ENCODE measurements at places on chromosomes 5 and 9.

GRCh38 chr5:122718611-122719010 is 56.3 kb upstream of the SNX2 start:
- DNase-seq, result no peak

GRCh38 chr9:130118841-130119518 is 53.2 kb upstream of the NCS1 start:
- DNase-seq, result peak; percentile 55

- DNase-seq, result no peak
Observed at GRCh38 chr5:120512791-120513650, 48.9 kb downstream of the PRR16 start.

- no peak for DNase-seq
Observed at GRCh38 chr5:177066224-177066623, 20.5 kb upstream of the FGFR4 start.

DNA sequence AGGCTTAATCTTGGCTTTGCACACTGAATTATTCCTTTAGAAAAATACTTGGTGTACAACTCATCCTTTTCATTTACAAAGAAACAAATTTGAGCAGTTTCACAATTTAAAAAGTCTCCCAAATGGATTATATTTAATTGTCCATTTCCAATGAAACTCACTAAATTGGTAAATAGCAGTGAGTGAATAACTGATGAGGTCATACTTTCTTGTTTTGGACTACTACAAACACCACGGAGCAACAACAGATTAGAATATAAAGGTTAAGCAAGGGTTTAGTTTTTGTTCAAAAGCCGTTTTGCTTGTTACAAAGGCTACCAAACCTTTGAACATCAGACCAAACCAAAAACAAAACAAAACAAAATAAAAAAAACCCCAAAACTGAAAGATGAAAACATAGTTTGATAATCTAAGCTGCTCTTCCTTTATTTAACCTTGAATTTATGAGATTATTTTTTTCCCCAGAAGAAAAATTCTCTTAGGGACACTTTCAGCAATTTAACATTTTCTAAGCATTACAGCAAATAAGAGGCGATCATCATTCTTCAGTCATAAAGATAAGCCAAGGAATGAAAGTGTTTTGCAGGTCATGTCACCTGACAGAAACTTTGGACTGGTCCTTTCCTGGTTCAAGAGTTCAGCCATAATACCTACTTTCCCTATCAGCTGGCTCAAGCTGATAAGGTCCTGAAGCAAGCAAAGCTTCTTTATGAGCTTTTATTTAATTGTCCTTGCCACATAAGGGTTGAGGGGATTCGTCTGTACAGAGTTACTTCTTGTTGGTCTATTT is 99.7 kb upstream of the CDKN2B start:
- DNase-seq, result no peak

DNA sequence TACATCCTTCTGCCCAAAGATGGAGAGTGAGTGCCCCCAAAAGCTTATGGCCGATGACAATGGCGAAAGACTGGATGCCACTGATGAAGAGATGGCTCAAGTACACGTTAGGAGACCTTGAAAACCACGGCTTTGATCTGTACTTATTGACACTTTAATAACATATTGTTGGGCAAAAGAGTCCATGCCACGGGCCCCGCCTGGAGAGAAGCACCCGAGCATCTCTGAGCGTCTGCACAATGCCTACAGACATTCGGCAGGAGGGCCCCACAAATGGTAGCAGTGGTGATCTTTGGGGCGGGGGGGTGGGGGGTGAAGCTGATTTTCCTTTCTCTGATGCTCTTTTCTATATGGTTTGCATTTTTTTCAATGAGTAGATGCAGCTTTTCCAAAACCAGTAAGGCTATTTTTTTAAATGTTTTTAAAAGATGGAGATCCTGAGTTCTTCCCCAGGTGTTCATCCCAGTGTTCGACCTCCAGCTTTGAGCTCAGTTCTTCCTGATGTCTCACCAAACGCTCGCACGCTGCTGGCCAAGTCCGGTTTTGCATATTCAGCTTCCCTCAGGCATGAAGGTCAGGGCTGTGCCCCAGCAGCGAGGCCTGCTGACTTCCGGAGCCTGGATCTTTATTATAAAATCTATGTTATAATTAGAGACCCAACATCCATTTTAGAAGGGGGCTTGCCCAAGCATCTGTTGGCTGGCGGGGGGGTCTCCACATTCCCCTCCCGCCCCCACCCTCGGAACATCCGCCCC is 34.3 kb upstream of the BARHL1 start:
- no peak for DNase-seq

DNA sequence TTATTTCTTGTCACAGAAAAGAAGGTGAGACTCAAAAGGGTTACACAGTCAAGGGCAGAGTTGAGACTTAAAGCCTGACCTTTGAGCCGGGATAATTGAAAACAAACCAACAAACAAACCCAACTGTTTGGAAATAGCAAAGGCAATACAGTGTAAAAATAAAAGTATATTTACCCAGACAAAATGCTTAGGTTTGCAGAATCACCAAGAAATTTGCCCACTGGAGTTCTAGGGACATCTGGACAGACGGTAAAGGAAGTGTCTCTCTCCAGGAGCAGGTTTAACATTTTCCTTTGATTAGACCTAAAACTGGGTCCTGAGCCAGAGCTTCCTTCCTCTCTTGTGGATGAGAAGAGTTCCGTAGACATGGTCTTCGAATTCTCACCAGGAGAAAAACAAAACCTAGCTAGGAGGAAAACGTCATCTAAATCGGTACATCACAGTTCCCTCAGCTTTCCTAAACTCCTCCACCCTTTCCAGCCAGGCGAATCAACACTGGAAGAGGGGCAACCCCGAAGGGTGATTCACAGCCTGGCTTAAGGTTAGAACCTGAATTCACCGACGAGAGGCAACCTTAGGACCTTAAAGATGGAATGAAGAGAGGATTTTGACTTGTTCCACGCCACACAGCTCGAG is 673 bp downstream of the CDC25C start:
- DNase-seq, result peak; percentile 26

Measured in LHCN-M2 (cell line).